ENCODE measurements at places on chromosomes 5 and 9.

GRCh38 chr5:1067141-1068121, 44.4 kb downstream of the SLC12A7 start:
- no peak for DNase-seq

DNA sequence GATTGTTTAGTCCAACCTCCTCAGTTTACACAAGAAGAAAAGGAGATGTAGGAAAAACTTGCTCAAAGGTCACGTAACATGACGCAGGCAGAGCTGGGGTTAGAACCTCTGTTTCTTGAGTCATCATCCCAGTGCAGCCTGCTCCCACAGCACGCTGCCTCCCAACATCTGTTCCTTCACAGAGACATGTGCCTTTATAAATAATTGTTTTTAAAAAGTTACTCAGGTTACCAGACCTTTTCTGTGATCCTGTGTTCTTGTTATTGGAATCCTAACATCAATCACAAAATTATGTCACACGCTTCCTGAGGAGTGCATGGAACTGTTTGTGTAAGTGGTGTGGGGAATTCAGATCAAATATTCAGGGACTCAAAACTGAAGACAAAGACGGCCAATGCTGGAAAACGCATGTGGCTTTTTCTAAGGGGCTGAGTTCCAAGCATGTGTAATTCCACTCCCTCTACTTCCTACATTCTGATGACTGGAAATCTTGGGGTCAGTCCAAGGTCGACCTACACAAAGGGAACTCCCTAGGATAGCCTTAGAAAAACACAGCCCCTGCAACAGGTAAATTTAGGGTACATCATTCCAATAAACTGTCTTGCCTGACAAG, 184.3 kb downstream of the TSSK1B start:
- no peak for DNase-seq

DNA sequence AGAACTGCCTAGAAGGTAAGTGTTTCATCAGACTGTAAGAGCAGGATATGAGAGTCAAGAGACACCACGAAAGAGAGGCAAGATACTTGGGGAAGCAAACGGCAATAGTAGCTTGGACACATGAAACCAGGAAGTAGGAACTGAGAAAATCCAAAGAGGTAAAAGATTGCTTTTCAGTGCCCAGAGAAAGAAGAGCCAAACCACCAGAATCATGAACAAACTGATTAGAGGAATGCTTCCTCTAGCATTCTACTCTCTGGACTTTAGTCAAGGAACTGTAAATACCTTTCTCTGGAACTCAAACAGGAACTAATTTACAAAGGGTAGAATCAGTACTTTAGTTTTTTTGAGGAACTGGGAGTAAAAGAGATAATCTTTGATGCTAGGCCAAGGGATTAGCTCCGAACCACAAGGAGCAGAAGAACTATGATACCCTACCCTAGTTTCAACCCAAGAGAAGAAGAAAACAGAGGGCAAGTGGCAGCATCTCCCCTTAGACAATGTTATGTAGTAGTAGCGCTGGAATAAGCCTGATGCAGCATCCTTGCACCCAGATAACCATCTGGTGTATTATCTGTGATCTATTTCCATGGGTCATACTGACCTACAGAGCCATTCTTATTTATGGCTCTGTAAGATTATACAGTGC, 41.3 kb downstream of the EFCAB9 start:
- no peak for DNase-seq

DNA sequence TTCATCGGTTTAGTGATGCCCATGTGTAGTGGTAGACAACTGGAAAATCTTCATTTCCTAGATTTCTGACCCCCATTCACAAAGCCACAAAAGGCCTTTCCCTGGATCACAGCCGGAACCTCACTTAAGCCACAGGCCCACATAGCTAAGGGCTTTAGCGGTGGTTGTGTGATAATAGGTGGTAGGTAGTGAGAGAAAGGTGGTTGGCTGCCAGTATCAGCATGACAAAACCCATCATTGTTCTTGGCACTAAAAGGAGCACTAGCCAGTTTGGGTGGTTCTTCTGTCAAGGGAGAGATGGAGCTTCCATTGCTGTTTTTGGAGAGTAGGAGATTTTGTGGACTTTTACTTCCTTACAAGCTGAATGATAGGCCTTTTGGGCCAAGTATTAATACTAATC, 9.7 kb upstream of the SLC36A2 start:
- DNase-seq = no peak
